ENCODE measurements at places on chromosomes 1 and 21.

DNA sequence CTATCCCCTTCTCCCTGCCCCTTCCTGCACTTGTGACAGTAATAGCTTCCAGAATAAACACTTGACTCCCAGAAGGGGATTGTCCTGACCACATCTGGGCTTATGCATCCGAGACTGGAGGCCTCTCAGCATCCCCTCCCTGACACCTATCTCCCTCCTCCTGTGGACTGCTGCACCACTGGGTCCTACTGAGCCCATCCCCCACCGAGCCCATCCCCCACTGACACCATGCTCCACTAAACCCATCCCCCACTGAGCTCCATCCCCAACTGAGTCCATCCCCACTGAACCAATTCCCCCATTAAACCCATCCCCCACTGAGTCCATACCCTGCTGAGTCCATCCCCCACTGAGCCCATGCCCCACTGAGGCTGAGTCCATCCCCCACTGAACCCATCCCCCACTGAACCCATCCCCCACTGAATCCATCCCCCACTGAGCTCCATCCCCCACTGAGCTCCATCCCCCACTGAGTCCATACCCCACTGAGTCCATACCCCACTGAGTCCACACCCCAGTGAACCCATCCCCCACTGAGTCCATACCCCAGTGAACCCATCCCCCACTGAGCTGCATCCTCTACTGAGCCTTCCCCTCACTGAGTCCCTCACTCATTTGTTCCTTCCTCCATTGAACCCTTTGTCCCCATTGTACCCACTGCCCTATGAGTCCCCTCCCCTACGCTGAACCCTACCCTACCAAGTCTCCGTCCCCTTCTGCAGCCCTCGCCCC is 5.6 kb downstream of the PDZK1IP1 start:
- DNase-seq = peak; percentile 21

GRCh38 chr1:204292740-204293139 is 67.0 kb downstream of the PLEKHA6 start:
- no peak for DNase-seq

DNA sequence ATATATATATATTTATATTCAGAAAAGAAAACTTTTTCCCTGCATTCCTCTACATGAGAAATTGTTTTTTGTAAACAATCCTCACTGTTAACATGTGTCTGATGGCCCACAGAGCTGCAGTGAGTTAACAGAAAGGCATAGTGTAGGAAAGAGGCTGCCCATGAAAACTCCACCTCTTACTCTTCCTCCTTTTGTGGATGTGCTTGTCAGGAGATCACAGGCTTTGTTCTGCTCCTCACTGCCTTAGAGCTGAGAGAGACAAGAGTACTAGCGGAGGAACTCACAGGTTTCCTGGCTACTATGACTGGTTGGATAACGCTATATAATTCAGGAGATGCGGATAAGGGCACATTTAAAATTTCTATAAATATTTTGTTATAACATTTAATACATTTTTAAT is 200.6 kb downstream of the BRINP3 start:
- no peak for DNase-seq

DNA sequence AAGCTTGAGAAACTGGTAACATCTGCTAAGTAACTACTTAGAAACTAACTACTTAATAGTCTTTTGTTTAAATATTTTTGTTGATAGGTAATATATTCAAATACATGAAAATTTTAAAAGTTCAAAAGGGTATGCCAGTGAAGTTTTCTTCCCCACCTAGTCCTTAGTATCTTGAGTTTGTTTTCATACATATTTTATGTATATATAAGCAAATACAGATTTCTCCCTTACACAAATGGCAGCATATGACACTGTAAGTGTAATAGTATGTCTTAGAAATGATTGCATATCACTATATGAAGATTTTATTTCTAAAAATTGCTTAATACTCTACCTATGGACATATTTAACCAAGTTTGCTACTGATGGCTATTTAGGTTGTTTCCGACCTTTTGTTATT is 38.9 kb downstream of the MARK1 start:
- DNase-seq = no peak

DNA sequence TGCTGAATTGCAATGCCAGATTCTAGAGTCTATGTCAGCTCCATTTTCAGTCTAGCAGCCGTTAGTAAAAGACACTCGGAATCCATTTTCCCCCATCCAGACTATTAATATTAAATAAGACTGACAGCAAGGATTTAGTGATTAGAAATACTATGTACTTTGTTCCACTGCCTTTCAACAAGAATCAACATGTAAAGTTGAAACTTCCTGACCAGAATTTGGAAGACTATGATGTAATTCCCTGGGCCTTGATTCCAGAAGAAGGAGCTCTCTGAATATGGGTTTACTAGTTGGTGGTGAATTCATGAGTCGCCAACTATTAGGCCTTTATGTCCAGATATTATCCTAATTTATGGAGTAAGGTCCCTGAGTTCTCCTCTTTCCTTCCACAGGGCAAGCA is 24.8 kb downstream of the KDM1A start:
- no peak for DNase-seq

- no peak for DNase-seq
Observed at GRCh38 chr1:43137445-43138052, 34.5 kb downstream of the EBNA1BP2 start.

DNA sequence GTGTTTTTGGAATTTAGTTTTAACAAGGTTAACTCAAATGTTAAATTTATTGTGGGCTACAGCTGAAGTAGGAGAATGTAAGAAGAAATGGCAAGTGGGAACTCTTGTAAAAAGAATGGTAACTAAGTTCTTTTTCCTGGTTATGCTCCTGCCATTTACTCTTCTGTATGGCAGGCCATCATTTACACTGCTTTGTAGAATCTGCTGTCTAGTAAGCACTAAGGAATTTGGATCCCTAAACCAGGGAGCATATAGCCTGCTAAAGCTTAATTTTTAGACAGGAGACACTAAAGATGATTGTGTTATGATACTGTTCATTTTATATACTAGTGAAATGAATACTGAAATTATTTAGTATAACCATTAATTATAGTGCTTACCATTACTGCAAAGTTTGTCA is 85.3 kb downstream of the CAMTA1 start:
- DNase-seq = no peak

GRCh38 chr1:193083365-193084088 is 21.7 kb downstream of the GLRX2 start:
- no peak for DNase-seq

DNA sequence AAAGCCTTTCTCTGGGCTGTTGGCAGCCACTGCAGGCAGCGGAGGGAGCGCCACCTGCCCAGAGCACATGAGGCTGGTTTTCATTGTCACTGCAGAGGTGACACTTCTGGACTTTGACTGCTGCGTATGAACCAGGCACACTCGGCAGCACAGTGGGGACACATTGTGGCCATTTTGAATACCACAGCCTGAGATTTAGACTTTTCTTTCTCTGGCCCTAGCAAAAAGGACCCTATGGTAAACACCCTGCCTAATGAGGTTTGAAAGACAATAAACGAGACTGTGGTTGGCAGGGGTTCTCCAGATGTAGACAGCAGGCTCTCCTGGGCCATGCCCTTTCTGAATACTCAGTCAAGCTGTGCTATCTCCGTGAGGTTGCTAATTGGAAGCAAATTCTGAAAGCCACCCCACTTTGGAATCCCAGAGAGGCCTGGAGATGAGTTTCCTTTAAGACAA is 12.0 kb upstream of the KCNE2 start:
- no peak for DNase-seq

DNA sequence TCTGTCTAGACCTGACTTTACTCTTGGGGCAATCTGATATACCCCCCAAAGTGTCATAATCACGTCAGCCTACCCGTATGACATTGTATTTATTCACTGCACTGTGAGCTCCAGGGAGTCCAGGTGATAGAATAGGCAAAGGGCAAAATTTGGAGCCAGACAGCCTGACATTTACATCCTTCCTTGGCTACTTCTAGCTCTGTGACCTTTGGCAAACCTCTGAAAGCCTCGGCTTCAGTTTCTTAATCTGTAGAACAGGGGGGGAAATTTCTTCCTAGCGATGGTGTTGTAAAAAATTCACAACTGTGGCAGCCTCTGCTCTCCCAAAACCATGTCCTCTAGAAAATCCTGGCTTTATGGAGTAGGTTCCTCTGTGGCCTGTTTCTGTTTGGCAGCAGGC is 240.9 kb downstream of the KIF26B start:
- DNase-seq = no peak

DNA sequence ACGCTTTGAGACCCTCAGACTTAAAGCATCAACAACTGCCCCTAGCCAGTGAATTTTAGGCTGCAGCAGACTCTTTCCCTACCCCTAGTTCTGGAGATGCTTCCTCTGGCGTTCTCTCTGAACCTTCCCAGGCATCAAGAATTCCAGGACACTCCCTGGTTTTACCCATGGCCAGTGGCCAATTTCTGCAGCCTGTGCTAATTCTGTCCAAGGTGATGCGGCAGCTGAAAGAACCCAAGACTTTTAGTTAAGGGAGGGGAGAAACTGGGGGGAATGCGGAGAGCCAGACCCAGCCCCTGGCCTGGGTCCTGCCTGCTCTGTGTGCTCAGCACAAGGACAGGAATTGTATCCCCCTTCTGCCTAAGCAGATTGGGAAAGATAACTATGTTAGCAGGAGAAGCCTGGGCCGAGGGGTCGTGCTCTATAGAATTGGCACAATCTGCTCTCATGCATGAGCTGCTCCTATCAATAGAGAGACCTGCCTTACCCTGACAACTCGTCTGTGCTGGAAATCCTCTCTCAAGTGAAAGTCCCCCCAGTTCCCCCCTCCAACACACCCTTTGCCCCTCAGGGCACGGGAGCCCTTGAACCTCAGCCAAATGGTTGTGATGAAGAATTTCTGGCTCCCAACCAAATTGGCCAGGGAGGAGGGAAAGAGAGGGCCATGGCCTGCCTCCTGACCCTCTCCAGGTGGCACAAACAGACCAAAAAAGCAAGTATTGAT is 5.4 kb upstream of the GJA8 start:
- no peak for DNase-seq

- DNase-seq = no peak
Observed at GRCh38 chr1:183543619-183544204, 46.5 kb downstream of the NCF2 start.

GRCh38 chr1:208161005-208161404 is 83.2 kb downstream of the PLXNA2 start:
- no peak for DNase-seq

DNA sequence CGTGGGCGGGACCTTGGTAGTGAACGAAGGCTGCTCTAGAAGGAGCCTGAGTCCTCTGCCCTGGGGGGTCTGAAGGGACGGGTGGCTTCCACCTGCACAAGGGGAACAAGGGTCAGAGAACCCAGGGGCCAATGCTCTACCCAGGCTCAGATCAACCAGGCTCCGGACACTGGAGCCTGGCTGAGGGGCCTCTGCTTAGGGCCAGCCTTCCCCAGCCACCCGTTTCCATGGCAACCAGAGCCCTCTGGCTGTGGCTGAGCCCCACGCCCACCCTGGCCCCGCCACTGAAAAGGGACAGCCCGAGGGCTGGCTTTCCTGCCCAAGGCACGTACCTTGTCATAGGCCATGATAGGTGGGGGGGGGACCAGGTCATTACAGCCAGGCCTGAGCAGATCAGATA is 724.6 kb downstream of the PTPRU start:
- DNase-seq = no peak

DNA sequence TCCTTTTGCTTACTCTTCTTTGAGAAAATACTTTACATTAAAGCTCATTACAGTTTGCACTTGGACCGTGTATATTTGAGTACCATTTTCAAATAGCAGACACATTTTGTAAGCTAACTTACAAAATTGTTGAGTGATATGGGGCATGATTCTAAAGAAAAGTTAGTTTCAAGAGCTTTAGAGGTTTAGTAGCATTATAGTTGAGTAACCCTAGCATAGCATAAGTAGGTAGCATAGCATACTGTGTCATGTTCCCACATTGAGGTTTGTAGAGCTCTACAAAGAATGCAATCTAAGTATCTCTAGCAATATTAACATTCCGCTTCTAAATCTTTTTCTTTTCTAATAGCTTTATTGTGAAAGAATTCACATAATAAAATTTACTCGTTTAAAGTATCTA is 92.0 kb downstream of the ITSN1 start:
- no peak for DNase-seq

DNA sequence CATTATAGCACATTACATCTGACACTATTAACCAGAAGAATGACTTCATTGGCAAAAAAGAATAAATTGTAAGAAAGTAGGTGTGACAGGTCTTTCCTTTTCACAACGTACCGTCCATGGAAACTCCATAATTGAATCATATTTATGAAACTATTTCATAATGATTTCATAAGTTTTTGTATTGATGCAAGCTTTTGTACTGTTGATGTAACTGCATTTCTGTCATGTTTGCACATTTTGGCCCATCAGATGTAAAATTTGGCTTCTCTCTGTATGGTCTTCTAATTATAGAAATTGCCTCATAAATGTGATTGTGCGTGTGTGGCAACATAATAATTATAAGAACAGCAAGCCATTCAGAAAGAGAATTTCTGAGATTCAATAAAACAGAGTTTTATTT is 180.7 kb upstream of the ZNHIT6 start:
- no peak for DNase-seq

GRCh38 chr1:56357927-56358690 is 221.3 kb downstream of the PLPP3 start:
- DNase-seq = no peak

- no peak for DNase-seq
Observed at GRCh38 chr1:201173736-201174135, 16.9 kb upstream of the IGFN1 start.

GRCh38 chr1:184010788-184011187 is 26.7 kb downstream of the COLGALT2 start:
- no peak for DNase-seq

DNA sequence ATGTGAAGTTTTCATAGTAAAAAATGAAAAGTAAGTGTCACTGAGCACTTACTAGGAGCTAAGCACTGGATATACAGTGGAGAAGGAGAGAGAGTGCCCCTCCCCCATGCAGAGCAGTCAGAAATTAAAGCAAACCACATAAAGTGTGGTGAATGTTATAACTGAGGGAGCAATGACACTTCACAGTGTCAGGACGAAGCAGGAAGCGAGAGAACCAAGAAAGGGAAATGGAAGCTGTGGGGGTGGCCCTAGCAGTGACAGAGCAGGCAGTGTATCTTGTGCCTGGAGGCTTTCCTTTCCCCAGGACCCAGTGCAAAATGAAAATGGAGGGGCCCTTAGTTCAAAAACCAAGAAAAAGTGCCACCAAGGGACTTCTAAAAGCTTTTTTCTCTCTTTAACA is 21.5 kb upstream of the RCAN3 start:
- no peak for DNase-seq

GRCh38 chr1:13730751-13731482 is 30.9 kb downstream of the PRDM2 start:
- peak; percentile 67 for DNase-seq

- peak; percentile 65 for DNase-seq
Observed at GRCh38 chr1:234912548-234913277, 215.9 kb downstream of the TOMM20 start.

GRCh38 chr1:233294913-233295236 is 650 bp downstream of the PCNX2 start:
- no peak for DNase-seq
